ENCODE measurements at places on chromosomes 5 and 9. TPM values are rescaled to one million over a fixed set of nuclear protein-coding genes. Genes with fewer than 3 reads are reported as not detected.

GRCh38 chr5:429453-430188, 13.4 kb upstream of the EXOC3 start:
- DNase-seq, result peak; percentile 39

- no peak for DNase-seq
These were observed 28.4 kb downstream of the FBXW11 start for GRCh38 chr5:171978016-171978415.

- DNase-seq, result no peak
These were observed 124.9 kb upstream of the ZNF608 start for GRCh38 chr5:124871303-124871702.

Gene CATSPER3
- 0.87 TPM for polyA plus RNA-seq

Gene RNF180
- polyA plus RNA-seq, result 1.6 TPM

Gene RNF183
- not detected for polyA plus RNA-seq

Gene MOB3B
- polyA plus RNA-seq, result 2.0 TPM

DNA sequence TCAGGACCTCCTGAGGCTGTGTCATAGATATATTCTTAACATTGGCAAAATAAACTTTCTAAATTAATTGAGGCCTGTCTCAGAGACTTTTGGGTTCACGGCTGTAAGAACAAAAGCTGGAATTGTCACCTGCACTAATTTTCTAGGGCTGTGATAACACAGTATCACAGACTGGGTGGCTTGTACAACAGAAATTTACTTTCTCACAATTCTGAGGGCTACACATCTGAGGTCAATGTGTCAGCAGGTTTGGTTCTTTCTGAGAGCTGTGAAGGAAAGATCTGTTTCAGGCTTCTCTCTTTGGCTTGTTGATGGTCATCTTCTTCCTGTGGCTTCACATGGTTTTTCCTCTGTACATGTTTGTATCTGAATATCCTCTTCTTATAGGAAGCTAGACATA, 29.2 kb upstream of the NFIL3 start:
- no peak for DNase-seq

DNA sequence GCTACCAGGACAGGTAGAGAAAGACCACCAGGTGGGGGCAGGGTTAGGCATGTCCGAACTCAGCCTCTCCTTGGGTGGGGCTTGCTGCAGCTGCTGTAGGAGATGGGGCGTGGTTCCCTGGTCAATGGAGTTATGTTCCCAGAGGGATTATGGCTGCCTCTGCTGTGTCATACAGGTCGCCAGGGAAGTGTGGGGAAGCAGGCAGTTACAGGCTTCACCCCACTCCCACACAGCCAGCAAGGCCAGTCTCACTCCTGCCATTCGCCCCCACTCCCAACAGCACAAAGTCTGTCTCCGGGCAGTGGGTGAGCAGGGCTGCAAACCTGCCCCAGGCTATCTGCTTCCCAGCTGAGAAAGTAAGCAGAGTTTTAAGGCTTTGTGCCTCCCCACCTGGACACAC, 20.0 kb upstream of the CEP72 start:
- no peak for DNase-seq

DNA sequence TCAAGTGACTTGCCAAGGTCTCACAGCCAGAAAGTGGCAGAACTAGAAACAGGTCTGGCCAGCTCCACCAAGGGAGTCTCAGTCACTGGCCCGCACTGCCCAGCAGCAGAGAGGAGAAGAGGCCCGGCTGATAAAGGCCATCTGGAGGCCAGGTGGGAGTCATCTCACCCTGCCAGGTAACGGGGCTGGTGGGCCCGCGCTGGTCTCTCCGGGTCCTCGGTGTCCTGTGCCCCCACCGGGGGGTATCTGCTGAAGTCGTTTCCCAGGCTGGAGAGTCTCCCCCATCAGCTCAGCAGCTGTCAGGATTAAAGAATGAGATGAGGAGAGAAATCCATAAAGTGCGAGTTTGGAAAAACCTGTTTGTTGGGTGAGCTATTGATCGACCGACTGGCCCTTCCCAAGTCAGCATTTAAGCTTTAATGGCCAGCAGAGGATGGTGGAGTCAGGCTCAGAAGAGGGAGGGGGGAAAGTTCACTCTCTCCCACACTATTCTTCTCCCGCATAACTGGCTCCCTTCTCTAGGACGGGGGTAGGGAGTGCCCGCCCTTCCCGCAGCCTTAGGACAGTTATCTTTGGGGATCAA, 30.3 kb downstream of the LMX1B start:
- no peak for DNase-seq

Gene PKD2L2
- polyA plus RNA-seq, result 0.83 TPM

GRCh38 chr5:97192580-97193354, 9.7 kb upstream of the RIOK2 start:
- DNase-seq, result no peak

GRCh38 chr5:142263346-142263745, 61.5 kb downstream of the SPRY4 start:
- DNase-seq, result no peak

Gene ACOT12
- 0.22 TPM for polyA plus RNA-seq

GRCh38 chr5:114561415-114561814, 199.5 kb downstream of the KCNN2 start:
- DNase-seq, result no peak

GRCh38 chr5:59587489-59588337, 305.8 kb downstream of the PDE4D start:
- DNase-seq, result peak; percentile 34

Gene FOXD1
- polyA plus RNA-seq, result 0.76 TPM

DNA sequence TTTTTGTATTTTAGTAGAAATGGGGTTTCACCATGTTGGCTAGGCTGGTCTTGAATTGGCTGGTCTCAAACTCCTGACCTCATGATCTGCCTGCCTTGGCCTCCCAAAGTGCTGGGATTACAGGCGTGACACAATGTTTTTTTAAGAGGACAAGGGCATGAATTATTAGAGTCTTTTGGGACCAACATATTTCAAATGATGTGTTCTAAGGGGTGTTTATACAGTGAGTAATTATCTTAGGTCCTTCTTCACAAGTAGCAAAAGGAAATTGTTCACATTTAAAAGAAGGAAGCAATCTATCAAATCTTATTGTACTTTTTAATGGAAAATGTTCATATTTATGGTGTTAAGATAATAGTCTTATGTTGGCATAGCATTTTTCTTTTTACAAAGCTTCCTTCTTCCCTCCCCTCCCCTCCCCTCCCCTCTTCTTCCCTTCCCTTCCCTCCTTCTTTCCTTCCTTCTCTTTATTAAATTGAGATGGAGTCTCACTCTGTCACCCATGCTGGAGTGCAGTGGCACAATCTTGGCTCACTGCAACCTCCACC, 6.7 kb downstream of the GNG10 start:
- no peak for DNase-seq

DNA sequence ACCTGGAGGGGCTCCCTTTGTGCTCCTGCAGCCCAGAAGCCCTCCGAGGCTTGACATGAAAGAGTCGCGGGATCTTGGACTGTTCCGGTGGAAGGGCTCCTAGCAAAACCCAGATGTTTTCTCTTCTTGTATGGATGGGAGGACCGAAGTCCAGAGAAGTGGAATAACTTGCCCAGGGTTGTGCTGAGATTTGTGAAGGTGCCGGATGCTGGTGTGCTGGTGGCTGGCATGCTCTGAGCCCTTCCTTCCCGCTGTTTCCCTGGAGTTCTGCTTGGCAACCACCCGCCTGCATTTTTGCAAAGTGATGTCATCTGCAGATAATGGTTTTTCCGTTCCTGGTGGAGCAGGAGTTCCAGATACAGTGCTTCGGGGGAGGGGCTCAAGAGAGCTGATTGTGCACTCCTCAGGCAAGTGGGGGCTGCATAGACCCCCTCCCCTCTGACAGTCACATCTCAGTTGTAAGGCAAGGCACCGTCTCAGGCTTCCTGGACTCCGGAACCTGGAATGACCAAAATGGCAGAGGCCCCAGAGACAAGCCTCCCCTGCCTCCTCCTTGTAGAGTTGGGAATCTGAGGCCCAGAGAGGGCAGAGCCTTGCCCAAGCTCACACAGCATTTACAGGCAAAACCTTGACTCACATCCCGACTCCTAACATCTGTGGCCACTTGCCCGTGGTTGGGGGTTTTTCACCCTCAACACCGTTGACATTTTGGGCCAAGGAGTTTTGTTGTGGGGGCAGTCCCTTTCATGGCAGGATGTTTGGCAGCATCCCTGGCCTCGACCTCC, 157.0 kb downstream of the RGS3 start:
- no peak for DNase-seq

- DNase-seq, result no peak
These were observed 597 bp upstream of the TMEM250 start for GRCh38 chr9:136119061-136119882.

GRCh38 chr5:158422653-158423515, 563.9 kb upstream of the CLINT1 start:
- no peak for DNase-seq

Gene AQP7
- 1.9 TPM for polyA plus RNA-seq

DNA sequence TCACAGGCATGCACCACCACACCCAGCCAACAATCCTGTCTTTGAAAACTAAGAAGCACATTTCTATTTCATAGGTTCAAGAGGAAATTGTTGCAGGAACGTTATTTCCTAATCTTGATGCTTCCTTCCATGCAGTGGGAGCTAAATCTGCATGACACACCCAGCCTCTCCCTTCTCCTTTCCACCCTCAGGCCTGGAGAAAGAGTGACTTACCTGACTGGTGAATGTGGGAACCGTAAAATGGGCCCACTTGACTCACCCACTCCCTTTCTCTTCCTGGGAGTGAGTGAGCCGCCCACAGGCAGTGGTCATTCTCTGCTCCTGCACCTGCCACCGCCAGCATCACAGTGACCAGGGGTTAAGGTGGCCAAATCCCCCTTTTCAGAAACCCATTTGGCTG, 78.2 kb downstream of the C9orf50 start:
- no peak for DNase-seq

DNA sequence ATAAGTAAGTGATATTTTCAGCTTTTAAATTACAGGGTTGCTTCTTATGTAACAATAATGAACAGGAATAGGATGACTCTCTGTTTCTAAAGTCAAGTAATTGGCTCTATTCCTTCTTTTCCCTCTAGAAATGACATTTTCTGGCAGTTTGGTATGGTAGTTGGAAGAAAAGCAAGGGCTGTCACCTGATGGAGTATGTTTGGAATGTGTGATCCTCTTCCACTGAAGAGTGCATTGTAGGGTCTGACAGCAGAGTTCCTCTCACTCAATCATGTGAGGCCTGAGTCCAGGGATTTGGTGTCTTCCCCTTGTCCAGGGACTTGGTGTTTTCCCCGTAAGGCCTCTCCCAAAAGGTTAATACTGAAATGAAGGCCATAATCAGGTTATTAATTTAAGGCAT, 233.8 kb upstream of the FBXL7 start:
- DNase-seq, result no peak

DNA sequence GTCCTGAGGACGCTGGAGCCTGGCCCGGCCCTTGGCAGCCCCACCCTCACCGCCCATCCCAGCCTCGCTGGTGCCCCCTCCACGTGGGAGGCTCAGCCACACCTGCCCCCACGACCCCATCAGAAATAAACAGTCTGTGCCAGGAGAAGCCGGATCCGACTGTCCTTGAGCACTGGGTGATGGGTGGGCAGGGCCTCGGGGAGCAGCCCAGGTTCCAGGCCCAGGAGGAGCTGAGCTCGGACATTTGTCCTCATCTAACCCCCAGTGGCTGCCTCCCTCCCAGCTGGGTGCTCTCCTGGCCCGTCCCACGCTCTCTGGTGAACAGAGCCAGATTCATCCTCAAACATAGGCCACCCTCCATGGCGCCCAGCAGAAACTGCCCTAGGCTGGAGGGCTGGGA, 4.6 kb upstream of the PTGDS start:
- DNase-seq, result no peak

DNA sequence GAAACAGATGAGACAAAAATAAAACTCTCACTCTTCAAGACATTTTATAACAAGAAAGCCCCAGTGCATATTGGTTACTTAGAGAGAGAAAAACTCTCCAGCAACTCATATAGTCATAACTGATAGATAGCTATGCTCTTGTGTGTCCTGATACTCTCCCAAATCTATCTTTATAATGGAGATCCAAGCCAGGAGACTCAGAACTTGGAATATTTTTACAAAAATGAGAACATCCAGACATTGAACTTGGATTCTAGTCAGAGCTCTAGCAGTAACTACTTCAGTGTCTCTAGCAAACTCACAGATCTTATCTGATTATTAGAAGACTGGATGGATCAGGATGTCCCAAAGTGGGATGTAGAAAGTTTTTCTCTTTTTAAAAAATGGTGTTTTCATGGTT, 412.7 kb upstream of the BRINP1 start:
- no peak for DNase-seq

- no peak for DNase-seq
These were observed 10.5 kb downstream of the TMEM174 start for GRCh38 chr5:73183481-73183891.

GRCh38 chr9:126681336-126681735, 67.6 kb downstream of the LMX1B start:
- no peak for DNase-seq

Gene CARD9
- polyA plus RNA-seq, result 0.82 TPM

GRCh38 chr5:173231381-173231766, 3.6 kb downstream of the NKX2-5 start:
- DNase-seq, result no peak

- no peak for DNase-seq
These were observed 117.4 kb upstream of the GRIA1 start for GRCh38 chr5:153373130-153373498.

DNA sequence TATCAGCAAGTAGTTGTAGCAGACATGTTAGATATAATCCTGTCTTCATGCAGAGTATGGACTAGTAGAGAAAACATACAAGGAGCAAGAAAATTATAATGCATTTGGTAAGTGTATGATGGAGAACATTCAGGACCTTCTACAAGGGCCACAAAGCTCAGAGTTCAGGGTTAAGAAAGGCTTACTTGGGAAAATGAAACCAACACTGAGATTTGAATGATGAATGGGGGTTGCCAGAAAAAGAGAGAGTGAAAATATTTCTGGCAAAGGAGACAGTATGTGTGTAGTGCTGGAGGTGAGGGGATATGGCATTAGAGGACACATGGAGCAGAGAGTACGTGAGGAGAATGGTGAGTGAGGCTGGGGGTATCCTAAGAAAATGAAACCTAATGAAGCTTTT, 169.8 kb upstream of the STK32A start:
- DNase-seq, result no peak

Gene CD14
- 18.3 TPM for polyA plus RNA-seq

Gene GFPT2
- 8.6 TPM for polyA plus RNA-seq

Gene ADAMTS6
- polyA plus RNA-seq, result 0.89 TPM

DNA sequence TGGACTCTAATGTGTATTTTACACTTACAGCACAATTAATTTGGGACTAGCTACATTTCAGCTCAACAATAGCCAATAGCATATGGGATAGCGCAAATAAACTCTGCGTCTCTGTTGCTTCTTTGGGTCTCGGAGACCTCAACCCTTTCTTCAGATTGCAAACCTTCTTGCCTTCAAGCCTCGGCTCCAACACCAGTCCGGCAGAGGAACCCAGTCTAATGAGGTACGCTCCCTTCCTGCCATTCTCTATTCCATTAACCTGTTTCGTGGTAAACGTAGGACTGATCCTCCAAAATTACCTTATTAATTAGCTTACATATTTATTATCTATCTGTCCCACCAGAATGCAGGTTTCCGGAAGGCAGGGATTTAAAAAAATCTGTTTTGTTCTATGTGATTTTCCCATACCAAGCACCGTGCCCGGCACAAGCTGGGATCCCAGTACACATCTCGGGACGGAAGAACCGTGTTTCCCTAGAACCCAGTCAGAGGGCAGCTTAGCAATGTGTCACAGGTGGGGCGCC, 525 bp upstream of the DAPK1 start:
- no peak for DNase-seq

- DNase-seq, result no peak
These were observed 60.9 kb upstream of the CACNA1B start for GRCh38 chr9:137816531-137817235.

Gene UGCG
- 31.0 TPM for polyA plus RNA-seq

- no peak for DNase-seq
These were observed 410.3 kb upstream of the SLC24A2 start for GRCh38 chr9:20199111-20199510.

Gene CCDC152
- polyA plus RNA-seq, result 3.6 TPM

- DNase-seq, result no peak
These were observed 166.8 kb upstream of the MAP3K1 start for GRCh38 chr5:56648460-56649034.
